Uterus (tissue), 4 donors: ENCODE measurements at places on chromosomes 16 and 17.
A peak's percentile ranks its signal among the peaks of the same experiment; 100 is the strongest.

DNA sequence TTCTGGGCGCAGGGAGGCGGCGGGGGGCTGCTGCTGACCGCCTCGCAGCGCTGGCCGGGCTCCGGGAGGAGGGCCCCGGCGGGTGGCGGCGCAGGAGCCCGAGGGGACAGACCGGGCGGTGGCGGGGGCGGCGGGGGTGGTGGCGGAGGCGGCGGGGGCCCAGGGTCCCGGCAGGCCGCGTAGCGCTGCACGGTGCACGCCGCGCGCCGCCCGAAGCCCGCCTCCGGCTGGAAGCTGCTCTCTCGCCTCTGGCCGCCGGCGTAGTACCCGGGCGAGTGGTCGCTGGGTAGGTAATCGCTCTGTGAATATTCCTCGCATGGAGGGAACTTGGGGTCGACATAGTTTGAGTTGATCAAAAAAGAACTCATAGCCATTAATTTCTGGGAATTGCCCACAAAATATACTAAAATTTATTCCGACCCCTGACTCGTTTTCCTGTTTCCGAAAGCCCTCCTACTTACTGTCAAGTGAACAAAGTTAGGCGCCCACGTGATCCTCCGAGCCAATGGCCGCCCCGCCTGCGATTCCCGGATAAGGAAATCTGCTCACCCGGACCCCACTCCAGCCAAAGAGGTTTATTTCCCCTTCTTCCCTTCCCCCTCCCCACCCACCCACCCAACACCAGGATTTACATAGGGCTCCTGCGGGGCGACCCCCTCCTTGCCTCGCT is at the start of gene HOXB4:
HOXB4 (minus strand) TSS at position 405 of the 670 bp plus-strand sequence; CDS start at position 374, 31 bp downstream.
- H3K27ac ChIP-seq: peak within 1 kb of the TSS; percentile 68
- DNase-seq: peak; percentile 67
- peaks cover 42% of the 10 kb centered on the region for H3K27me3 ChIP-seq
- H3K4me3 ChIP-seq: peak within 1 kb of the TSS; percentile 39
- no peaks in the 10 kb centered on the region for H3K36me3 ChIP-seq
- H3K4me1 ChIP-seq: no peaks in the 10 kb centered on the region

- no peaks in the 10 kb centered on the region for H3K36me3 ChIP-seq
- DNase-seq: no peak
- no peak overlapping the region for H3K27ac ChIP-seq
- H3K4me3 ChIP-seq: no peak overlapping the region
- peaks cover 5% of the 10 kb centered on the region for H3K4me1 ChIP-seq
Measured at GRCh38 chr16:1941162-1942046, 1.6 kb downstream of the MSRB1 start.

- H3K36me3 ChIP-seq: no peaks in the 10 kb centered on the region
- peak overlapping the region; percentile 52 for H3K4me3 ChIP-seq
- DNase-seq: peak; percentile 72
- H3K4me1 ChIP-seq: peaks cover 39% of the 10 kb centered on the region
- H3K27ac ChIP-seq: peak overlapping the region; percentile 95
Measured at GRCh38 chr17:40317345-40317873, 8.4 kb downstream of the RARA start.

DNA sequence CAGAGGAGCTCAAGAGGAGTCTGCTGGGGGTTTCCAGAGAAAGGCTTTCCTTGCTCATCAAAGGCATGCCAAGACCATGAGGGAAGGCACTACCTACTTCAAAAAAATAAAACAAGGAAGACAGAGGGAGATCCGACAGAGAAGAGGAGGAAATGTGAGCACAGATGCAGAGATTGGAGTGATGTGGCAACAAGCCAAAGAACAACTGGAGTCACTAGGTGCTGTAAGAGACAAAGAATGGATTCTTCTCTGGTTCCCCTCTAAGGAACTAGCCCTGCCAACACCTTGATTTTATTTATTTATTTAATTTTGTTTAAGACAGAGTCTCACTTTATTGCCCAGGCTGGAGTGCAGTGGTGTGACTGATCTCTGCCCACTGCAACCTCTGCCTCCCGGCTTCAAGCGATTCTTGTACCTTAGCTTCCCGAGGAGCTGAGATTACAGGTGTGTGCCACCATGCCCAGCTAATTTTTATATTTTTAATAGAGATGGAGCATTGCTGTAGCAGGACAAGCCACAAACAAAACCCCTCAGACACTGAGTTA is 13.8 kb upstream of the ACSF2 start:
- no peak overlapping the region for H3K27ac ChIP-seq
- no peaks in the 10 kb centered on the region for H3K27me3 ChIP-seq
- DNase-seq: no peak
- H3K4me3 ChIP-seq: no peak overlapping the region
- H3K4me1 ChIP-seq: no peaks in the 10 kb centered on the region

GRCh38 chr17:5241861-5242671 is 7.4 kb upstream of the SCIMP start:
- DNase-seq: no peak
- no peaks in the 10 kb centered on the region for H3K4me1 ChIP-seq
- no peaks in the 10 kb centered on the region for H3K36me3 ChIP-seq
- no peaks in the 10 kb centered on the region for H3K27me3 ChIP-seq
